Right renal cortex interstitium (tissue), 3 donors: ENCODE measurements at places on chromosomes 4 and X.

- DNase-seq, result no peak
Observed at GRCh38 chrX:69605521-69605920, 10.4 kb upstream of the EDA start.

- DNase-seq, result no peak
Observed at GRCh38 chr4:138611721-138612120, 369.6 kb upstream of the SLC7A11 start.

DNA sequence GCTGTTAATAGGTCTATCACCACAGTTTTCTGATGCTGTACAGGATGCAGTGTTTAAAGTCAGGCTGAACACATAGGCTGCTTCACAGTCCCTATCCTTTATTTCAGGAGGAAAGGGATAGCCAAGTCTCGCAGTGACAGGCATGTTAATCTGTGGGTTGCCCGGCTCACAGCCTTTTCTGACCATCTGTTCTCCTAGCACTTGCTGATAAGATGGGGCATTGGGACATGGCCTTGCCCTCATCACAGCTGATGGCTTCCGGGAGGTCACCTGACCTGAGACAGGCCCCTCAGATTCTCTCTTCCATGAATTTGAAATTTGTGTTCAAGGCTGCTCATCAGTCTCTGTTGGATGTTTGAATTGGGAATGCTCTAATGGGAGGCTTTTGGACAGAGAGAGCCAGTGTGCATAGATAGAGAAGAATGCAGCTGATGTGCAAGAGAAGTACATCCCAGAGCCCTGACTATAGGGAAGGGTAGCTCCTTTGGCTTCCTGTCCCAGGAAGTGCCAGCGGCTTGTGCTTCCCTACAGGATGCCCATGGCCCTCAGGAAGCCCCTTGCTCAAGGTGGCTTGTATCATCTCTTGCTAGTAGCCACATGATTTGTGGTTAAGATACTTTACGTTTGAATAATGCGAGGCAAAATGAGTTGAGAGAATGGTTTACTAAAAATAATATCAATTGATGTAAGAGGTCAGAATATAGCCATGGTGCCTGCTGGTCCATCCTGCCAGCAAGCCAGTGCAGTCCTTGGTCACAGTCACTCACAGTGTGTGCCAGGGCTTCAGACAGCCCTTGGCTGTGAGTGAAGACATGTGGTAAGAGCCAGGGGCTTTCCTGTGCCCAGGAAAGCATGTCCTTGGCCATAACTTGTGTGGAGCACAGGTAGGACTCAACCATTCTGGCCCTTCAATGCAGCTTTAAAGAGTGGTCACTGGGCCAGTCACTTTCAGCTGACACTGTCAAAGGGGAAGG is 88.6 kb downstream of the TSPAN7 start:
- no peak for DNase-seq

- DNase-seq, result no peak
Observed at GRCh38 chr4:105808750-105809041, 86.6 kb upstream of the NPNT start.

DNA sequence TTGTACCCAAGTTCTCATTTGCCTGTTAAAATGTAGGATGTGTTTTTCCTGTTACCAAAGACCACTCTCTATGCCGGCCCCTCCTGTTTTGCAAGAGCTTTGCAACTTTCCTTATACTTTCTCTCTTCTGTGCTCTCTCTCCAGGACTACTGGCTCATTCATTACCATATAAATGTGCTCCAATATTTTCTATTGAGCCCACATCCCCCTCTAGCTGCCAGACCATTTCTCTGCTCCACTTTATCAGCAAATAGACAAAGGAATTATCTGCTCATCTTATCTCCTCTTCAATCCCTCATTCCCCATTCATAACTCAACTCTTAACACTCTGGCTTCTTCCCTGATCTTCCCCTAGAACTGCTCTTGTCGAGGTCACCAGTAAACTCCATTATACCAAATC is 33.6 kb downstream of the RPGR start:
- DNase-seq, result no peak

DNA sequence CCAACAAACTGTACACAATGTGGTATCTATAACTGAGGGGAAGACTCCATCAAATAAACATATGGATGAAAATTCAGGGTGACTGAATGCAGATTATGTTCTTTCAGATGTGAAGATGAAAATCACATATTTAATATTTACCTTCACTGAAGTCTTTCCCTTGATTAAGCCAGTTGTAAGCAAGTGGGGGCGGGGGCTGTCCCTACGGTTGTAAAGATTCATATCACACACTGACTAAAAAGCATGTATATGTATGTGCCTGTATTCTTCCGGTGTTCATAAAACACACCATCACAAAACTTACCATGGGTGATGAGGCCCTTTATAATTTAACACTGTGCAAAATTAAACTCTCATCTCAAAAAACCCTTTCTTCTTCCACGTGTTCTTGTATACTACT is 1.3 kb downstream of the TAB3 start:
- DNase-seq, result no peak

DNA sequence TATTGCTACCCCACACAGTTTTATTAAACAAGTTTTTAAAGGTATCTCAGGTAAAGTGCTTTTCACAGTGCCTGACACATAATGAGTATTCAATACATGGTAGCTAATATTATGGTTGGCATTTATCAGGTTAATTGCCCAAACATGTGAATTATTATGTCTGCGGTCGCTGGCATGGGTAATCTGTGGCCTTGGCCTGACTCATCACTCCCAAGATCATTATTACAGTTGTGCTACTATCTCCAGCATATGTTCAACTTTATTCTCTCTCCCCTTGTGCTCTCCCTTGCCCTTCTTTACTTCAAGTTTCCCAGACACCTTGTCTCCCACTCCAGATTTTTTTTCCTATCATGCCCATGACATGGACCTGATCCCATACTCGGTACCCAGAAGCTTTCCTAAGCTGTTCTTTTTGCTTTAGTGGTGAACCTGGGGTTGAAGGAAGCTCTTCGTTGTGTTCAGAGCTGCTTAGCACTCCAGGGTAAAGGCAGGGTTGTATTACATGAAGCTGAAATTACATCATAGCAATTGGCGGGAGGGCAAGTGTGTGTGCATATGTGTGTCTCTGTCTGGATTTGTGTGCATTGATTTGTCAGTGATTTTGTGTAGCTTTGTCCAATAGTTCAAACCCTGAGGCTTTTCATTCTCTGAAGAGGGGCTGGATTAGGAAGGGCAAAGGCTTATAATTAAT is 176.5 kb upstream of the NRK start:
- no peak for DNase-seq

DNA sequence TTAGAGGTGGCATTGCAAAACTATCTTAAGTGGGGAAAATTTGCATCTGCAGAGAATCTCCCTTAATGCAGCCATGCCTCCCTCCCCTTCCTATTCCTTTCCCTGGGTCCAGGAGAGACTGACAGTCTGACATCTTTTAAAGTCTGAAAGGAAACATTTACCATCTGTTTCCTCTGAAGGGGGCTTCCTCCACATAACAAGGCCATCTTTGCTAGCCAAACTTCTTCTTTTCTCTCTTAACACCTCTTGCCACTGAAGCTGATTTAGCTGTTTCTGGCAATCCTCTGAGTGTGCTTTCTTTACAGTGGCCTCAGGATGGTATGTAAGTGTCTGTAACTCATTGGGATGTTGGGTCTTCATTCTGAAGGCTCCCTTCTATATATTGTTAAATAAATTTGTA is 34.6 kb upstream of the AADAT start:
- no peak for DNase-seq

- no peak for DNase-seq
Observed at GRCh38 chrX:115251458-115252233, 17.8 kb upstream of the LRCH2 start.

GRCh38 chr4:150679765-150680343 is 97.9 kb downstream of the MAB21L2 start:
- no peak for DNase-seq

- no peak for DNase-seq
Observed at GRCh38 chr4:174427571-174428140, 94.6 kb downstream of the HPGD start.

DNA sequence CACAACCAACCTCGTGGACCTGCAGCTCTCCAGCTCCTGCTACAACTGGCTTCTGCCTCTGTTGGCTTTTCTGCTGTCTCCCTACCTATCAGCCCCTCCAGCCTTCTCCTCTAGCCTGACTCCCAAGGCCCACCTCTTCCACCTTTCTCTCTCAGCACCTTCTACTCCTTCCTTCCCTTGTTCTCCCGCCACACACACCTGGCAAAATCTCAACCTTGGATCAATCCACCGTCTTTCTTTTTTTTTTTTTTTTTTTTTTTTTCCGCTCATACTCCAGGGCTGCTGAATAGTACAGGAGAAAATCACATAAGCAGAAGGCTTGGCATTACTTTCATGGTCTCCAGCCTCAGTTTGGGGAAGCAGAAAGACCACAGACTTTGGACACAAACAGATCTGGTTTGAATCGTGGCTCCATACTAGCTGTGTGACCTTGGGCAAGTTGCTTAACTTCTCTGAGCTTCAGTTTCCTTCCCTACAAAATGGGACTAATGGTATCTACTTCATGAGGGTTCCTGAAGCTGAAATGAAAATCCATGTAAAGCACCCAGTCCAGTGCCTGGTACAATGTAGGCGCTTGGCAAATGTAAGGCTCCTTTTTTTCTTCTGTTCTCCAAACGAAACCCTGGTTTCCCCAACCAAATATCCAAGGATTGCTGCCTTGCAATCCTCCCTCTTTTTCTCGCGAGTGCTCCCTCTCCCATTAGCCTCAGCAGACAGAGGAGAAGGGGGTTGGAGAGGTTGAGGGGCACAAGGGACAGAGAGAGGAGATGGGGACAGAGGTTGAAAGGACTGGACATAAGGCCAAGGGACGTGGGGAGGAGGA is 1.7 kb downstream of the FGD1 start:
- DNase-seq, result no peak

DNA sequence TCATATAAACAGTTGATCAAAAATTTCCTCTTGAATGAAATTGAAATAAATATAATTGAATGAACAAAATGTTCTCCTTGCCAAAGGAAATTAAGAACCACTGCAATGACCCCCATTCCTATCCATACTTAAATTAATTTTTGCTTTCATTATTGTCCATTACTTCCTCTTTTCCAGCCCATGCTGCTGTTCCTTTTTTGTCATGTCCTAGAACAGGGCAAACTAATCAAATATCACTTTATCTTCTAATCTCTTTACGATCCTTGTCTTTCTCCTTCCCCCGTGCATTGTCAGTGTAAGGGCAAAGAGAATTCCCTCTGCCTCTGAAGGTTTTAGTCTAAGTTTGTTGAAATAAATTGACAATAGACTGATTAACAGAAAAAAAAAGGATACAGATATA is 203.0 kb downstream of the CENPC start:
- no peak for DNase-seq

DNA sequence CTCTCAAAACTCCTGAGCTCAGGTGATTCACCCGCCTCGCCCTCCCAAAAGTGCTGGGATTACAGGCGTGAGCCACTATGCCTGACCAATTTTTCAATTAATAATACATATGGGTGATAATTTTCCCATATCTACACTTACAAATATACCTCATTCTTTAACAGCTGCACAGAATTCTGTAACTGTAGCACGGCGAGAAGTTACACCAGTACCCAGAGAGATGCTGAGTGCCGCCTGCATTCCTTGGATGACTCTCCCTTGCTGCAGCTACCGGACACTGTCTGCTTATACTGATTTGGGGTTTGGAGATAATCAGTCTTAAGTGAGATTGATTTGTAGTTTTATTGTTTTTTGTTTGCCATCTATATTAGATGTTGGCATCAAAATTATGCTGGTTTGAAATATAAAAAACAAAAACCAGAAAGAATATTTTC is 5.8 kb downstream of the TIFA start:
- no peak for DNase-seq

DNA sequence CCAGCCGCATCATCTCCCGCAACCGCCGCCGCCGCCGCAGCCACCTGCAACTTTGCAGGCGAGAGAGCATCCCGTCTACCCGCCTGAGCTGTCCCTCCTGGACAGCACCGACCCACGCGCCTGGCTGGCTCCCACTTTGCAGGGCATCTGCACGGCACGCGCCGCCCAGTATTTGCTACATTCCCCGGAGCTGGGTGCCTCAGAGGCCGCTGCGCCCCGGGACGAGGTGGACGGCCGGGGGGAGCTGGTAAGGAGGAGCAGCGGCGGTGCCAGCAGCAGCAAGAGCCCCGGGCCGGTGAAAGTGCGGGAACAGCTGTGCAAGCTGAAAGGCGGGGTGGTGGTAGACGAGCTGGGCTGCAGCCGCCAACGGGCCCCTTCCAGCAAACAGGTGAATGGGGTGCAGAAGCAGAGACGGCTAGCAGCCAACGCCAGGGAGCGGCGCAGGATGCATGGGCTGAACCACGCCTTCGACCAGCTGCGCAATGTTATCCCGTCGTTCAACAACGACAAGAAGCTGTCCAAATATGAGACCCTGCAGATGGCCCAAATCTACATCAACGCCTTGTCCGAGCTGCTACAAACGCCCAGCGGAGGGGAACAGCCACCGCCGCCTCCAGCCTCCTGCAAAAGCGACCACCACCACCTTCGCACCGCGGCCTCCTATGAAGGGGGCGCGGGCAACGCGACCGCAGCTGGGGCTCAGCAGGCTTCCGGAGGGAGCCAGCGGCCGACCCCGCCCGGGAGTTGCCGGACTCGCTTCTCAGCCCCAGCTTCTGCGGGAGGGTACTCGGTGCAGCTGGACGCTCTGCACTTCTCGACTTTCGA is 654 bp downstream of the ATOH1 start:
- DNase-seq, result no peak

GRCh38 chrX:15866147-15866546 is 11.5 kb upstream of the AP1S2 start:
- no peak for DNase-seq

DNA sequence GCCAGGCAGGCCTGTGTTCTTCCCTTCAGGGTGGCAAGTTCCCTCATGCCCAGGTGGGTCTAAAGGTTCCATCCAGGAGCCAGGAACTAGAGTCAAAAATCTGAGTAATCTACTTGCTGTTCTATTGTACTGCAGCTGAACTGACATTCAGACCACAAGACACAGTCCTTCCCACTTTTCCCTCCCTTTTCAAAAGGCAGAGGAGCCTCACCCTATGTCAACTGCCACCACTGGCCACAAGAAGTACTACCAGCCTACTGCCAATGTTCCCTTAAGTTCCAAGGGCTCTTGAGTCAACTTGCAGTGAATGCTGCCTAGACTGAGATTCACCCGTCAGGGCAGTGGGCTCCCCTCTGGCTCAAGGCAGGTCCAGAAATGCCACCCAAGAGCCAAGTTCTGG is 133.5 kb downstream of the FAM47B start:
- DNase-seq, result no peak

GRCh38 chr4:177489471-177490246 is 47.4 kb upstream of the AGA start:
- DNase-seq, result no peak

GRCh38 chr4:5732158-5732557 is 21.2 kb downstream of the EVC start:
- DNase-seq, result no peak

DNA sequence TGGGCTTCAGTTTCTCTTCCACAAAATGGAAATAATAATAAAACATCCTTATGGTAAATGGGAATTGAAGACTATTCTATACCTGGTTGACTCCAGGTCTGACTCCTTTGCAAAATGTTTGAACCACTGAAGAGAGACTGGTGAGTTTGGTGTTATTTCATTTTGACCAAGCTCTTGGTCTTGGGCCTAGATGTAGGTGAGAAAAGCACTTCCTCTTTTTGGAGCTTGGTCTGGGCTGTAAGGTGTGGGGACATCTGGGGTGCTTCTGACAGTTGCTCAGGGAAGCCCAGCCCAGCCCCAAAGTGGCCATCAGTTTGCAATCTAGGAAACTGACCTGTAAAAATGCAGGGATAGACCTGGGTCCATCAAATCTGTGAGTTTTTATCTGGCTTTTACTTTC is 26.8 kb upstream of the SOD3 start:
- no peak for DNase-seq

GRCh38 chr4:80903020-80903419 is 127.5 kb upstream of the BMP3 start:
- DNase-seq, result no peak

GRCh38 chrX:10534611-10535010 is 85.8 kb downstream of the MID1 start:
- no peak for DNase-seq
